Stimulated activated CD8-positive, alpha-beta memory T cell treated with anti-CD3 and anti-CD28 coated beads, Interleukin-7, amount 100 ng/mL, for 1 hour (primary cell): ENCODE measurements at places on chromosomes 5 and 9.

GRCh38 chr5:93281980-93282772, 298.8 kb downstream of the NR2F1-AS1 start:
- no peak for DNase-seq

- no peak for DNase-seq
Observed at GRCh38 chr9:84163052-84163650, 177.4 kb downstream of the SLC28A3 start.

GRCh38 chr9:137499858-137500661, 40.9 kb upstream of the NSMF start:
- DNase-seq = no peak

DNA sequence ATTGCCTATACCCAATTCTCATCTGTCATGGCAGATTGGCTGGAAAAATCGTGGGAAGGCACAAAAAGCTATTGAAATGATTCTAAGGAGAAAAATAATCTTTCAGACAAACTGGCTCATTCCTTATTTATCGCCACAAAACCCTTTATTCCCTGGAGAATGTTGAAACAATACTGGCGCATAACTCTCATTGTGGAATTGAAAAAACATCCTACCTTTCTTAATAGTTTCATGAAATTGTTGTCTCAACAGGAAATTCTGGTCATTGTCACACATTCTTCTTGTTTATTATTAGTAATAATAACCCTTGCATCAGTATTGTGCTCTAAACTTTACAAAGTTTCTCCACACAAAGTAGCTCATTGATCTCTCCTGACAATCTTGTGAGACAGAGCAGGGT, 48.9 kb upstream of the COL15A1 start:
- no peak for DNase-seq

- DNase-seq = no peak
Observed at GRCh38 chr9:135355521-135356011, 124.0 kb upstream of the PPP1R26 start.

DNA sequence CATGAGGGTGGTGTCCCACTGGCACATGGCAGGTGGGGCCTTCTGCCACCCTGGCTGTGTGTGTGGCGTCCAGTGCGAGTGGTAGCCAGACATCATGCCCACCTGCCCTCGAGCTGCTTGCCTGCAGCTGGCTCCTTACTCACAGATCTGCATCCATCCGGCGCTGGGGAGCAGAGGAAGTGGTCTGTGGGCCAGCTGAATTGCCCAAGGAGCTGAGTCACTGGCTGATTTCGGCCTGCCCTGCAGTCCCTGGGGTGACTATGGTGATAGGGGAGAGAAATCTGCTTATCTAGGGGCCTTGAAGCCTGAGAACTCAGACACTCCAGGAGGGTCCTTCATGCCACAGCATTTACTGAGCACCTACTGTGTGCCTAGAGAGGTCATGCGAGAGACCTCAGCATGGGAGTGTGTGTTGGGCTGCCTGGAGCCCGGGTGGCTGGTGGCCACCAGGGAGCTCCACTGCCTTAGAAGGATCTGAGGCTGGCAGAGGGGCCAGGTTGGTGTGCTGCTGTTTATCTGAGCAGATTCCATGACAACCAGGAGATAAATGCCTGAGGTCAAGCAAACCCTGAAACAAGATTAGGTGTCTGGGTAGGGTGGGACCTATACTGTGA, 57.1 kb downstream of the SLC22A5 start:
- no peak for DNase-seq

- no peak for DNase-seq
Observed at GRCh38 chr5:160271836-160272235, 40.5 kb downstream of the CCNJL start.

GRCh38 chr5:175893466-175893865, 22.1 kb downstream of the CPLX2 start:
- no peak for DNase-seq

DNA sequence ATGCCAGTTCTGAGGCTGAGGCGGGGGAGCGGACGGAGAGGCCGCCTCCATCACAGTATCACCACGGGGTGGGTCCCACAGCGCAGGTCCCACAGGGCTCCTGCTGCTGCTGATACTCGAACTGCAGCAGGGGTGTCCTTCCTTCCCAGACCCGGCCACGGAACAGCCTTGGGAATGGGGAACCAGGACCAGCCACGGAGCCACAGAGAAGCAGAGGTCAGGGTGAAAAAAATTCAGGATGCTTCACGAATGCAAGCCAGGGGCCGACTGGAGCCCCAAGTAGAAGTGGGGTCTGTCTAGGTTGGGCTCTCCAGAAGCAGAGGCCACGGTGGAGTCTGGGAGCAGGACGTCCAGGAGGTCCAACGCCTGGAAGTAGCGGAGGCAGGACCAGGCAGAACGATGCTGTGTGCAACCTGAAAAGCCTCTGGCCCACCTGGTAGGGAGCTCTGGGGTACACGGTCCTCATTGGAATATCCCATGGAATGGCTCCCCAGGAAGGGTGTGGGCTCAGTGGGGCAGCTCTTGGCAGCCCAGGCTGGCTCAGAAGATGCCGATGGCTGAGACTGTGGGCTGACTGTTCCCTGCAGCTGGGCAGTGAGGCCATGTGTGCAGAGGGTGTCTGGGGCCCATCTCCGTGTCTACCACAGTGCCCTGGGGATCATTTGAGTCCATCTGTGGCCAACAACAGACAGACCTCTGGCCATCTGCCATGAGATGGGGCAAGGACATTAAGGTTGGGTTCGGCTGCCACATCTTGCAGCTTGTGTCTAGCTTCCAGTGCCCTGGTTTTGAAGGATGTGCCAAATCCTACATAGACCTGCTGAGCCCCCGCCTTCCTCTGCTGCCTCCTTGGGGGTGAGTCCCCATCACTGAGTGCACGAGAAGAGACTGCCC, 66.9 kb upstream of the FCN1 start:
- no peak for DNase-seq

DNA sequence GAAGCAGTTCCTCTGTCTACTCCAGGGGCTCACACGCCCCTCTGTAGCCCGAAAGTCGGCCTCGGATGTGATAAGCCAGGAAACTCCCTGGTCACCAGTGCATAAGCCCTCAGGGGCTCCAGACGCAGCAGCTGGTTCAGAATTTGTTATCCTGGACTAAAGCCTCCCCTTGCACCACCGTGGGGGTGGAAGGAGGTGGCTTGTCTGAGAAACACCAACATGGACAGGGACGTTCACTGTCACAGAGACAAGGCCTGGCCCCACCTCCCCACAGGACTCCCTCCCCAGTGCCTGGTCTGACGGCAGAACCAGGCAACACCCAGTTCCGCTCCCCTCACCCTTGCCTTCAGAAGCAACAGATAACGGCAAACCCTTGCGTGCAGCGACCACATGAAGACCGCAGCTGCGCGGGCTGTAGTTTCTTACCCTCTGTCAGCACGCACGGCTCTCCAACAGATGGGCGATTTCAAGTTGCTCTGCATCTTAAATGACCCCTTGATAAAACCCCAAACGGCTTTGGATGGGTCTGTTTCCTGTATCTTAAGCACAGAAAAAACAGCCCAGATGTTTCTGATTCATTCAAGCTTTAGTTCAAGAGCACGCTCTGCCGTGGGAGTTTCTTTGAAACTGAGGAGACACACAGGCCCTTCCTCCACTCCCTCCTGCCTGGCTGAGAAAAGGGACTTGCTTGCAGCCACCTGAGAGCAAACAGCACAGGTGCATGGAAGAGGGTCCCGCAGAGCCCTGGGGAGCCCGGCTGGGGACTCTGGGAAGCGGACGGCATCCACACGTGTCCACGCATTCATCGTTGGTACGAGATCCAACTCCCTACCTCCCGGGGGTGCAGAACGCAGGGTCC, 44.7 kb upstream of the NKD2 start:
- DNase-seq = no peak

DNA sequence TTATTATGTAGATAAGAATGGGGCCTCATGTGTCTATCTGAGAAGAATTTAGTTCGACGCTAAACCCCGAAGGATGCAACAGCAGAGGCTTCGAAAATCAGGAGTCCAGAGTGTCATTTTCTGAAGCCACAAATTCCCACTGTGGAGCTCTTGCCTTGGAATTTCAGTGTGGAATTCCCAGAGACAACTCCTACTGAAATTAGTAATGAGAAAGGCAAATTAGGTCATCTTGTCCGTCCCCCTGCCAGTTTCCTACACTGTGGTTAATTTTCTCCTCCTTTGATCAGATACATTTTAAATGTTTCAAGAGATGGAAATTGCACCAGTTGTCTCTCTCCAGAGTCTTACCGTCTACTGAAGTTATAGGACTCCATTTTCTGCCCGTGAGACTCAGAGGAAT, 633.6 kb downstream of the BNC2 start:
- DNase-seq = no peak
